Activated CD8-positive, alpha-beta memory T cell treated with anti-CD3 and anti-CD28 coated beads for 4 hours (primary cell): ENCODE measurements at places on chromosomes 2 and 18.

GRCh38 chr2:175804122-175804521 lies 197.9 kb downstream of the LNPK start:
- DNase-seq = no peak

DNA sequence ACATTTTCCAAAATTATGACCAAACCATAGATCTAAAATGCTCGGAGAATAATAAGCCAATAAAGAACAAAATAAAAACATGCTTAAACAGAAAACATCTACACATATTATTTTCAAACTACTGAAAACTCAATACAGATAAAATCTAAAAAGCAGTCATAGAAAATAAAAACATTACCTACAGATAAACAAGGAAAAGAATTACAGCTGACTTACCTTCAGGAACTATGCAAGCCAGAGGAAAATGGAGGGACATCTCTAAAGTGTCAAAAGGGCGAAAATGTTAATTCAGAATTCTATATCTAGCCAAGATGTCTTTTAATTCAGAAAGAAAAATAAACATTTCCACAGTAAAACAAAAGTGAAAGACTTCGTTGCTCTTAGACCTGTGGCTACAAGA lies 112.9 kb upstream of the GYPC start:
- no peak for DNase-seq

DNA sequence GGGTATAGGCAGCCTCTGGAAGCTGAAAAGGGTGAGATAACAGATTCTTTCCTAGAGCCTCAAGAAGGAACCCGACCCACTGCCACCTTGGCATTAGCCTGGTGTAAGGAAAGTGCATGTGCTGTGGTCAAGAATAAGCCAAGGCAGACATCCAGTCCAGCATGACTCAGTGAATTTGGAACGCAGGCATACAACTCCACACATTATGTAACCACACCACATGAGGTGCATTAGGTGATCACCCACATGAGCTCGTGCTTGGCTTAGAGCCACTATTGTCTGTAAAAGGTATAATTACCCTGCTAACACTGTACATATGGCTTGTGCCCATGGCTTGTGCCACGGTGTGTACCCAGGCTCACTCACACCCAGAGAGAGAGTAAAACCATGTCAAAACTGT lies 583.7 kb upstream of the HNMT start:
- DNase-seq = no peak

- DNase-seq = no peak
Observed at GRCh38 chr2:178128836-178129630, 16.8 kb downstream of the RBM45 start.

GRCh38 chr2:46647041-46647440 lies 167.7 kb downstream of the TMEM247 start:
- no peak for DNase-seq

DNA sequence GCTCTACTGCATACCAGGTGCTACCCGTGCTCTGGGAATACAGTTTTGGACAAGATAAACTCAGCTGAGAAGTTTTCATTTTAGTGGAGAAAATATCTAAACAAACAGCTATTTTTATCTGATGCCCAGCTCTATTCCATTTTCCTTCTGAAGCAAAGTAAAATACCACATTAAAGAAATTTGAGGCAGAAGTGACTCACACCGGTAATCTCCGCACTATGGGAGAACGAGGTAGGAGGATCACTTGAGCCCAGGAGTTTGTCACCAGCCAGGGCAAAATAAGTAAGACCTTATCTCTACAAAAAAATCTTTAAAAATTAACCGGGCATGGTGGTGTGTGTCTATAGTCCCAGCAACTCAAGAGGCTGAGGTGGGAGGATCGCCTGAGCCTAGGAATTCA lies 416.2 kb upstream of the LYPD1 start:
- DNase-seq = no peak

- no peak for DNase-seq
Observed at GRCh38 chr2:171531836-171532450, 9.7 kb downstream of the CYBRD1 start.

GRCh38 chr18:72223733-72224132 lies 320.4 kb downstream of the CBLN2 start:
- no peak for DNase-seq

GRCh38 chr2:233012301-233012971 lies 620 bp downstream of the NGEF start:
- DNase-seq = no peak

- no peak for DNase-seq
Observed at GRCh38 chr2:114010001-114010400, 120.1 kb downstream of the ACTR3 start.
